ENCODE measurements at places on chromosomes 16 and 17. TPM values are rescaled to one million over a fixed set of nuclear protein-coding genes. Genes with fewer than 3 reads are reported as not detected.

PLA2G10 gene
- not detected for total RNA-seq

GRCh38 chr16:81676066-81676882, 102.8 kb upstream of the PLCG2 start:
- DNase-seq, result no peak

DNA sequence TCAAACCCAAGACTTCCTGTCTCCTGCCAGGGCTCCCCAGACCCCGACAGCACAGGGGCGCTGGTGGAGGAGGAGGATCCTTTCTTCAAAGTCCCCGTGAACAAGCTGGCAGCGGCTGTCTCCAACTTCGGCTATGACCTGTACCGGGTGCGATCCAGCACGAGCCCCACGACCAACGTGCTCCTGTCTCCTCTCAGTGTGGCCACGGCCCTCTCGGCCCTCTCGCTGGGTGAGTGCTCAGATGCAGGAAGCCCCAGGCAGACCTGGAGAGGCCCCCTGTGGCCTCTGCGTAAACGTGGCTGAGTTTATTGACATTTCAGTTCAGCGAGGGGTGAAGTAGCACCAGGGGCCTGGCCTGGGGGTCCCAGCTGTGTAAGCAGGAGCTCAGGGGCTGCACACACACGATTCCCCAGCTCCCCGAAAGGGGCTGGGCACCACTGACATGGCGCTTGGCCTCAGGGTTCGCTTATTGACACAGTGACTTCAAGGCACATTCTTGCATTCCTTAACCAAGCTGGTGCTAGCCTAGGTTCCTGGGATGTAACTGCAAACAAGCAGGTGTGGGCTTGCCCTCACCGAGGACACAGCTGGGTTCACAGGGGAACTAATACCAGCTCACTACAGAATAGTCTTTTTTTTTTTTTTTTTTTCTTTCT, 8.1 kb downstream of the SERPINF1 start:
- no peak for DNase-seq

TP53TG3C gene
- total RNA-seq, result not detected

DNA sequence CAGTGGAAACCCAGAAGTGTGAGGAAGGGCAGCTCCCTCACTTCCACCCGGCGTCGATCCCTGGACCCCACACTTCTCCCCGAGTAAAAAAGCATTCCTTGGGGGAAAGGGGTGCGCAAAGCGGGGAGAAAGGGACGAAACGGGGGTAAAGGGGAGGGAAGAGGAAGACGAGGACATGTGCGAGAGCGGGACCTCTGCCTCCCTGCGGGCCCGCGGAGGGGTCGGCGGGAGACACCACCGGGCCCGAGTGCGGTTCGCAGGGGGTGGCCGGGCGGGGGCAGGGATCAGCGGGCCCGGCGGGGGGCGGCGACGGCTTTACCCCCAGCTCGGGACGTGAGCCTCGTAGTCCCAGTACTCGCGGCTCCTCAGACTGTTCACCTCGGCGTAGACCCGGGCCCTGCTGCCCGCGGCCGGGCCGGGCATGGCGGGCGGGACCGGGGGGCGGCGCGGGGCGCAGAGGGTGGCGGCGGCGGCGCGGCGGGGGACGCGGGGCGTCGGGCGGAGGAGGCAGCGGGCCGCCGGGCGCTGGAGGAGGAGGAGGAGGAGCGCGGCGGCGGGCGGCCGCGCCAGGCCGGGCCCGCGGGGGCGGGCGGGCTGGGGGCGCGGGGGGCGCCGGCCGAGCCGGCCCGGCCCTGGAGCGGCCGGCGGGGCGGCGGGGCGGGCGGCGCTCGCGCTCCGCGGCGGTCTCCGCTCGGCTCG, 443 bp downstream of the CSNK2A2 start:
- no peak for DNase-seq

DNA sequence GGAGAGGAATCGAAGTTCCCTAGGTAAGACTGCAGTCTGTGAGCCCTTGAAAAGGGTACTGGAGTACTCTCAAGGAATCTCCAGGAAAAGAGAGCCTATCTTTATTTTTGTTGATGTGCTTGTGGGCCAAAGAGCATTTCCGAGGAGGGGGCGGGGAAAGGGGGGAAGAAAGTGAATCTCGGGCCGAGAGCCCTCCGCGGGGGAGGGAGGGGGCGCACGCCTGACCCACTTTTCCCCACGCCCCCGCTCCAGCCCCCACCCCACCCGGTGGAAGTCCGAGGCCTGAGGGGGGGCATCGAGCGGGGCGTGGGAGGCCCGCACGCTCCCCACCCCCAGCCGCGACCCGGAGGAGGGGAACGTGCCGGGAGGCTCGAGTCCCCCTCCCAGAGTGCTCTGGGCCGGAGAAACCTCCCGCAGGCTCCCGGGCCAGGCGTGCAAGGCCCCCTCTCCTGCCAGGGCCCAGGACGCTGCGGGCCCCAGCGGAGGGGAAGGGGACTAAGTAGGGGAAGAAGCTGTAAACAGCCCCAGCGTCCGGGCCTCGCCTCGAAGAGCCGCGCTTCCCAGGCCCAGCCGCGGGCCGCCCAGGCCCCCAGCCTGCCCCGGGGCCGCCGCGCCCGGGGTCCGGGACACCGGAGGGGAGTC, 444 bp downstream of the HELZ start:
- no peak for DNase-seq

DNA sequence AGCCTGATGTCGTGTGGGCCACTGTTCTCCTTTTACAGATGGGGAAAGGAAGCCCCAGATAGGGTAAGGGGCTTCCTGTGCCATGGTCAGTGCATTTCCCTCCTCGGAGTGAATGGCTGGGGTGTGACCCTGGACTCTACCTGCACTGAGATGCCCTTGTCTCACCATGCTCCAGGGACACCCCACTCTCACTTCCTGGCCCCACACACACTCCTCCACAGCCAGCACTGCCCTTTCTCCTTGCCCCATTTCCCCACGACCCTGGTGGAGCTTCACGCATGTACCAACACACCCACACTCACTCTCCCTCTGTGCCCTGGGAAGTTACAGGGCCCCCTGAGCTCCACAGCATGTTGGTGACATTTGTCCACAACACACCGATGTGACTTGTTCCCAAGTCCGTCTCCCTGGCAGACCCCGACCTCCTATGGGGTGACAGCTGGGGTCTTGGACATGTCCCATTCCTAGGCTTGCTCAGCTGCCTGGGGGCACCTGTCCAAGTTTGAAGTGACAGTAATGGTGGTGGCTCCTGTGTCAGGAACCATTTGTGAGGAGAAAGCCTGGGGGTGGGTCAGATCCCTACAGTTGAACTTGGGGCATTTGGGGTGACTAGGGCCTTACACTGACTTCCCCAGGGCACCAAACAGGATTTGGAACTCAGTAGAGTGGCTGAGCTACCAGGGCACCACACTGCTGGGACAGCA, 47.4 kb downstream of the PECAM1 start:
- DNase-seq, result peak; percentile 32

FBXO39 gene
- not detected for total RNA-seq

FBXL19 gene
- 11.6 TPM for total RNA-seq

DNA sequence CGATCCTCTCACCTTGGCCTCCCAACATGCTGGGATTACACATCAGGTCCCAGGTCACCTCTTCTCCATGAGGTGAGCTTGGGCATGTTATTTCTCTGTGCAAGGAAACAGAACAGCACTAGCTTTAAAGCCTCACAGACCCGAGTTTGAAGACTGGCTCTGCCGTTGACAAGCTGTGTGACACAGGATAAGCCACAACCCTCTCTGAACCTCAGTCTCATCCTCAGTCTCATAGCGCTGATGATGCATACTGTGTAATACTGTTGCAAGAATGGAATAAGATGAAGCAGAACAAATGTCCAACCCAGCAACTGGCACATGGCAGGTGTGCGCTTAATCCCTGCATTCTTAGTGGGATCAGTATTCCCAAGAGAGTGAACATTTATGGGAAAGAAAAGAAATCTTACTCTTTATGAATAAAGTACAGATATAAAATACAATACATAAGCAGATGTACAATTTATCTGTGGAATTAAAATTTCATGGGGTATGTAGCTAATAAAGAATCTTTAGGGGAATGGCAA, 43.5 kb downstream of the ABAT start:
- peak; percentile 75 for DNase-seq

All from myocyte (in vitro differentiated cells).